ENCODE measurements at places on chromosomes 1 and 21.

DNA sequence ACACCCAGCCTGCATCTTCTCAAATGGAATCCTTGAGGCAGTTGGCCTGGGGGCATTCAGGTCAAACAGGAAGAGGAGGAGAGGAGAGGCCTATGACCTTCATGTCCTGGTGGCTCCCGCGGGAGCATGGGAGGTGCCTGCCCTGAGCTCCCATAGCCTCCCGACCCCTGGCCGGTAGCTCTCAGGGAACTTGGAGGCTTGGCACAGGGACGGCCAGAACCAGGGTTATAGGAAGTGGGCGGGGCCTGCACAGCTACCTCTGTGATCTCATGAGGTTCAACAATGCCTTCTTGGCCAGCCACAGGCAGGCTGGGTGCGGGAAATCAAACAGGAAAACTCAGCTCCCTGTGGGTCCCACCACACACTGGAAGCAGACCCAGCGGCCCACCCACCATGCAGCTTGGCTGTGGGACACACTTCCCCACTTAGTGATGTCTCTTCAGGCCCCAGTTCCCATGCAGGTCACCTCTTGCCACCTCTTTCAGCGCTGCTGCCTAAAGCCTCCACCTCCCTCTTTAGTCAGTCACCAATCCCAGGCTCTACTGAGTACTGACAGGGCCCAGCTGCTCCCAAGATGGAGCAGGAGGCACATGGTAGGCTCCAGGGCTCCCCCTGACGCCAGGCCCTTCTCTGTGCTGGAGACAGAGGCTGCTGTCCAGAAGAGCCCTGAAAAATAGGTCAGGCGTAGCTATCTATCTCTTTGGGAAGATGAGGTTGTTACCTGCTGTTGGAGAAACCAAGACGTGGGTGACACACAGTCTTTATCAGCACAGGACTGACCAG, at the start of gene SLFNL1:
Gene SLFNL1, minus strand, starts transcription at position 200 of the 783 bp plus-strand sequence. CDS start 1,065 bp downstream, outside the sequence.
- no peak for DNase-seq

- no peak for DNase-seq
Measured at GRCh38 chr1:82486468-82486867, 685.7 kb downstream of the ADGRL2 start.

- DNase-seq = no peak
Measured at GRCh38 chr1:171389171-171389570, 75.2 kb downstream of the FMO4 start.

- DNase-seq = no peak
Measured at GRCh38 chr1:226661271-226661670, 77.8 kb downstream of the ITPKB start.

DNA sequence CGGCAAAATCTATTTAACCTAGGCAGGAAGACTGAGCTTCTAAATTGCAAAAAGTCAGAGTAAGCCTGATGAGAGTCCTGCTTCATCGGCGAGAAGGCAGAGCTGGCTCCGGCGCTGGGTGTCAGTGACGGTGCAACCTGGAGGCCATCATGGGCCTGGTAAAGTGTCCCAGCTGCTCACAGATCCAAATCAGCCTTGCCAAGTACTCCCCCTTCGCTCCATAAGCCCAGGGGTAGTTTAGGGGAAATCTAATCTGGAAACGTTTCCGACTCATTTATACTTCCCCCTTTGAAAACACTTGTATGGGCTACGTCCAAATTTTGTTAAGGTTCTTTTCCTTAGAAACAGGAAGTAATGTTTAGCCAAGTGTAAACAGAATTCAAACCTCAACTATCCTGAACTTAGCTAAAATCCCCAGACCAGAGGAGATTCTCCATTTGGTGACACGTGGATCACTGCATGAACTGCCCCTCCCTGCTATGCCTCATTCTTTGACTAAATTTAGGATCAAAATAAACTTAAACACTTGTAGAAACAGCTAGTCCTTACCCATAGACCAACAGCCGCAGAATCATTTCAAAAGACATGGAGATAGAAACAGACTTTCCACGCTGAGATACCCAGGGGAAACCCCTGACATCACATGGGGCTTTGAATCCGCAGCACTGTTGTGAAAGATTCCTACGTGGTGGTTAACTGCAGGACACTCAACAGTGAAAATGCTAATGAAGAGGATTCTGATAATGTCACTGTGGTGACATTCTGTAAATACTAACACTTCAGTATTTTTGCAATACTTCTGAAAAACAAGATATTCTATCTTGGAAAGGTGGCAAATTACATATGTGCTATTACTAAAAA, 172.7 kb downstream of the TGFBR3 start:
- peak; percentile 33 for DNase-seq

DNA sequence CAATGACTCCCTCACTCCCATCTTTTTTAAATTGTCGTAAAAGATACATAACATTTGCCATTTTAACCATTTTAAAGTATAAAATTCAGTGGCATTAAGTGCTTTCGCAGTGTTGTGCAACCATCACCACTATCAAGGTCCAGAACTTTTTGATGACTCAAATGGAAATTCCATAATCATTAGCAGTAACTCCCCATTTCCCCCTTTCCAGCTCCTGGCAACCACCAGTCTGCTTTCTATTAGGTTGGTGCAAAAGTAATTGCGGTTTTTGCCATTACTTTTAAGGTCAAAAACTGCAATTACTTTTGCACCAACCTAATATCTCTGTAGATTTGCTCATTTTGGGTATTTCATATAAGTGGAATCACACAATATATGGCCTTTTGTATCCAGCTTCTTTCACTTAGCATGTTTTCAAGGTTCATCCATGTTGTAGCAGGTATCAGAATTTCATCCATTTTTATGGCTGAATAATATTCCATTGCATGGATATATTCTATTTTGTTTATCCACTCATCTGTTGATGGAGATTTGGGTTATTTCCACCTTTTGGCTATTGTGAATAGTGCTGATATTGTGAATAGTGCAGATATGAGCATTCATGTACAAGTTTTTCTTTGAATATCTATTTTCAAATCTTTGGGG, 159.7 kb downstream of the HIVEP3 start:
- DNase-seq = no peak

- no peak for DNase-seq
Measured at GRCh38 chr21:35291034-35291433, 241.9 kb upstream of the RUNX1 start.

- no peak for DNase-seq
Measured at GRCh38 chr1:63617450-63617849, 24.2 kb downstream of the PGM1 start.

DNA sequence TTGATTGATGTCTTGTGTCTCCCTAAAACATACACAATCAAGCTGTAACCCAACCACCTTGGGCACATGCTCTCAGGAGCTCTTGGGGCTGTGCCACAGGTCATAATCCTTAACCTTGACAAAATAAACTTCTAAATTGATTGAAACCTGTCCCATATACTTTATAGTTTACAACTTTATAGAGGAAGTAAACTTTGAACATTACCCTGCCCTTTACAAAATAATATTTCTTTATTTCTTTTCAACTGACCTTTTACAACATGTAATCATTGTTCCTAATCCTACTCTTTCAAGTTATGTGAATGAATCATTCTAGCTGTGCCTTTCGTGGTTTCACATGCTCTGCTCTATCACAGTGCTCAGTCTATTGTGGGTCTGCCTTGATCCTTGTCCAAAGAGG, 118.3 kb upstream of the ATP1A1 start:
- DNase-seq = no peak

GRCh38 chr1:225049594-225049993, 120.1 kb downstream of the DNAH14 start:
- DNase-seq = no peak

DNA sequence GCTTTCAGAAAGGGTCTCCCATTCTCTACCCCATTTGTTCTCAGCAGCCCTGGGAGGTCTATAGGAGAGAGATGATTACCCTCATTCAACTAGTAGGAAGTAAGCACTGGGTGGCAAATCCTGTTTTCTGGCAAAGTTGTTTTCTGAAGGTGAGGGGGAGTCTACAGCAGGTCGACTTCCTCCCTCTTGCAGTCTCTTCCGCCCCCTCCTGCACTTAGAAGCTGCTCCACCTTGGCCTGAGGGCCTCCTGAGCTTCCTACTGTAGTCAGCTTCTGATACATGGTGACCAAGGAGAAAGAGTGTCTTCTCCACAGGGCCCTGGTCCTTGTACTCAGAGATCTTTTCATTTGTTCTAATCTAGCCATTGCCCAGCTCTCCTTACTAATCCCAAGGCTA, 93.1 kb downstream of the RGL1 start:
- DNase-seq = no peak

GRCh38 chr1:202765721-202766120, 42.5 kb downstream of the KDM5B start:
- no peak for DNase-seq

DNA sequence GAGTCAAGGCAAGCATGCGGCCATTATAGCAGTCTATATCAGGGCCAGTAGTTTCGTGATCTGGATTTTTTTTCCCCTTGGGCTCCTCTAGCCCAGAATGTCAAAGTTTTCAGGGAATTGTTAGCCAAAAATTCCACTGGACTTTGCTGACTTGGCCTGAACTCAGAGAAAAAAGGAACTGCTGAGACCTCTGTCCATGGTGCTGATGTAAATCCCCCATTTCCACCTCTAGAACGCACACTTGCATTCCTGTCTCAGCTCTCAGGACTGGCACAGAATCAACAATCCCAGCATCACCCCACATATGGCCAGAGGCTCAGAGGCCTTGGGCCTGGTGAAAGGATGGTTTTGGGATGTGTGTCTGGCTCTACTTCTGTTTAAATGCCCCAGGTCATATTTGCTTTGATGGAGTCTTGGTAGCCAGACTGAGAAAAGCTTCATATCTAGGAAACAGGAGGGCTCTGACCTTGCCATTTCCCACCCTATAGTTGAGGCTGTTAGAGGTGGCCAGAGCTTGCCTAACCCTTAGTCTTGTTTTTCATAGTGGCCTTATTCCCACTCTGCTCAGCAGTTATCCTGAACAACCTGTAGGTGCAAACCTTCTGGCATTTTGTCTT, 16.9 kb upstream of the EFCAB14 start:
- no peak for DNase-seq

DNA sequence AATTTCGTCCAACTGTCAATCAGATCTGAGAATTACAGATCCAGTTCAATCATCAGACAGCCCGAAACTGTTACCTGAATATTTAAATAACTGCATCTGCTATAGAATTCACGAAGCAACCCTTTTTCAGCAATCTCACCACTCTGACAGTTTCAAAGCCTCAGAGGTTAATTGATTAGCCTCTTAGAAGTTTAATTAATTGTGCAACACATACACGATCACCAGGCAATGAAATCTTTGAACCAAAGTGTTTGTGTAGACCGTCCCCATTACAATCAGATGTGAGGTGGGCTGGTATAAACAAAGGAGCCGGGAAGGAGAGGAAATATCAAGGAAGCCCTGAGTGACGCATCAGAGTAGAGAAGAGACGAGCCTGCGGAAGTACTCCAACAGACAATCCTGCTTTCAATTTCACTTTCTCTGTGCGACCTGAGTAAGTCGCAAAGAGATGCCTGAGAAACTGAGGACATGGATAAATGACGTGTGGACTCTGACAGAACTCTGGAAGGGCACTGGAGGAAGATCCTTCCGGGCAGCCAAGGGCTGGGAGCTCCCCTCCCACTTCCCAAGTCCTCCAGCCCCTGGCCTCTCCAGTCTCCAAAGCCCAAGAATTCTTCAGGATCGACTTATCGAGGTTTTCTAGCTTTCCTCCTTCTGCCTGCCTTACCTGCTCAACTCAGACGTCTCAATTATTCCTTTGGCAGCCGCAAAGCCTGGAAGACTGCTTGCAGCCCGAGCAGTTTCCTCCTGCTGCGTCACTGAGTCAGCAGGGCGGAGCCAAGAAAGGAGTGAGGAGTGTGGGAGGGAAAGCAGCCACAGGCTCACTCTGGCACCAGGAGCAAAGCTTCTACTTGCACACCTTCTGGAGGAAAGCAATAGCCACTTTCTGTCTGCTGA, at the start of gene RNASEL:
Gene RNASEL, minus strand, starts transcription at position 757 of the 897 bp plus-strand sequence. CDS start 2,450 bp downstream, outside the sequence.
- no peak for DNase-seq

DNA sequence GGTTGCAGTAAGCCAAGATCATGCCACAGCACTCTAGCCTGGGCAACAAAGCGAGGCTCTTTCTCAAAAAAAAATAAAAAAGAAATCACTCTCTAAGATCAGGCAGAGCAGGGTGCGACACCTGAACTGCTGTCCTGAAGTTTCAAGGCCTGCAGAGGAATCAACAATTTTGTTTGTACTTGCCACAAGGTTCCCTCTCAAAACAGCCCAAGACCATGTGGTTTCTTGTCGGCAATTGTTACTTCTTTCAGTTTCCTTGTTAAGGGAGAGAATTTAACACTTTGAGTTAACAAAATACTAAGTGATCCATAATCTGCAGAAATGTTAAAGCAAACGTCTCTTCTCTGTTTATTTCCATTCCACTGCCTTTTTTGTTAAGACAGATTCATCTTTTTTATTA, 36.5 kb downstream of the MACO1 start:
- no peak for DNase-seq

DNA sequence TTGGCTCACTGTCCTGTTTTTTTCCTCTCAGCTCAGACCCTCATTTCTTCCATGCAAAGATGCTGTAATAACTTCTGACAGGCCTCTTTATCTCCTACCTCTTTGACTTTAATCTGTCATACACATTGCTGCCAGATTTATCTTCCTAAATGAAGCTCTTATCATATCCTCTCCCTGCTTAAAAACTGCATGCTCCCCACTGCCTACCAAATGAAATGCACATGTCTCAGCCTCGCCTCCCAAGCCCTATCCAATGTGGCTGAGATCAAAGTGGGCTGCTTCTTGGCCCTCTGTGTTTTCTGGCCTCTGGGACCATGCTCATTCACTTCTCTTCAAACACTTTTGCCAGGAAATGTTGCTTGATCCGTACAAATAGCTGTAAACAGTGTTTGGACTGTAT, 38.3 kb downstream of the IRF2BP2 start:
- DNase-seq = no peak

DNA sequence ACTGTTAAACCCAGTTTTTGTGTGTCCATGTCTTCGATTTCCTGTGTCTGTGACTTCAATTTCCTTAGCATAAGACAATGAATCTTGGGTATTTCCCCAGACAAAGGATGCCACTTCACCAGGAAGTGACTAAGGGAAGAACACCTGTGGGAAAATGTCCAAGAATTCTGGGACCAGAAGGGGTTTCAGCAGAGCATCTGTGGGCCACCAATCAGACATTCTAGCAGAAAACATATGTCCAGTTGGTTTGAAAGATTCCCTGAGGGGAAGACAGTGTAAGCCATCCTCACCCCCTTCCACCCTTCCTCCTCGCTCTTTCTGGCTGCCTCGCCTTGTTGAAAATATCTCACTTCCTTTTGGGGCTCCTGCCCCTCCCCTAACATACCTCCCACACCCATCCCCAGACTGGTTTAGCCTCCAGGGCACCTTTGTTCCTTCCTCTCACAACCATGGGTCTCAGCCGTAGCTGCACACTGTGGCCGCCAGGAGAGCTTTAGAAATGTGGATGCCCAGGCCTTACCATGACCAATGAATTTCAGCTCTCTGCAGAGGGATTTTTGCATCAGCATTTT, 25.5 kb upstream of the IFNAR1 start:
- DNase-seq = peak; percentile 10

DNA sequence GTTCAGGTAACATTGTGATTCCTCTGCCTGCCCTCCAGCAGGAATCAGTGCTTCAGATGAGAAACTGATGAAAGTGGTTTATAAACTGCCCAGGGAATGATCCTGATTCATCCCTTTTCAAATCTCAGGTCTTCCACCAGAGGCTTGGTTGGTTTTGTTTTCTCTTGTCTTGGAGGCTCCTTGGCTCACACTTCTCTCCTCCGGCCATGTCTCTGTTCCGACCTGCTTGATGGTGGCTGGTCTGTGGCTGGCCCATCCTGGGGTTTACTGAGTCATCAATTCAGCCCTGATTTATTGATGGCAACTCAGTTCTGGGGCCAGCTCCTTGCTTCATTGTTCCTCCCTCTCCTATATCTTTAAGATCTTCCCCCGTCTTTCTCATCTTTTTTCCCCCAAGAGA, 56.6 kb upstream of the SLC2A1 start:
- no peak for DNase-seq
